Vagina (tissue), 2 donors: ENCODE measurements at places on chromosomes 6 and 20. TPM values are rescaled to one million over a fixed set of nuclear protein-coding genes. Genes with fewer than 3 reads are reported as not detected.

COL9A3 gene
- 1.2 TPM for total RNA-seq

DEFB132 gene
- not detected for total RNA-seq

PAQR8 gene
- total RNA-seq, result 8.8 TPM

CCN5 gene
- total RNA-seq, result 134 TPM

ZSCAN31 gene
- 11.3 TPM for total RNA-seq

TSPO2 gene
- not detected for total RNA-seq

MMS22L gene
- total RNA-seq, result 19.6 TPM

SRMS gene
- not detected for total RNA-seq

ARFGEF3 gene
- total RNA-seq, result 2.2 TPM

LRFN2 gene
- not detected for total RNA-seq

TP53TG5 gene
- total RNA-seq, result not detected

SEMG2 gene
- not detected for total RNA-seq

KCNB1 gene
- 2.0 TPM for total RNA-seq
